ENCODE measurements at places on chromosomes 13 and 19.

- DNase-seq = no peak
Observed at GRCh38 chr19:28727480-28728159, 485.3 kb downstream of the UQCRFS1 start.

DNA sequence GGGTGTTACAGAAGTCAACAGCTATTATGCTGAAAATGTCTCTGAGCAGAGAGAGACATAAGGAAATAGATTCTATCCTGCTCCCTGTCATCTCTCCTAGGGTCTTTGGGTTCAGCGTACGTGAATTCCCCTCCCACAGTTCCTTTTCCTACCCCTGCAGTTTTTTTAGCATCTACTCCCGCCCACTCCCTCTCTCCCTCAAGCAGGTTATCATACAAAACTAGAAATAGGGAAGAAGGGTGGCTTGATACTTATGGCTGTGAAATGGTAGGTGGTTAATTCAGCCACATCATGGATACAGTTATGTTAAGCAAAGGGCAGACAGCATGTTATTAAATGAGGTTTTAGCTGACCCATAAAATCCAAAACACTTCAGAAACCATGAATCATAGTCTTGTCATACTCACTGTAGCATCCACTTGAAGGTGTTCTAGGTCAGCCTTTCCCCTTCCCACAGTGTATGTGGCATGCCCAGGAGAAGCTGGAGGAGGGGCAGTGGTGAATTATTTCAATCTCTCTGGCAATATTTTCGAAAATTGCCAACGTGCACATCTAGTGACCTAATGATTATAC lies 236.8 kb upstream of the SERP2 start:
- DNase-seq = no peak

DNA sequence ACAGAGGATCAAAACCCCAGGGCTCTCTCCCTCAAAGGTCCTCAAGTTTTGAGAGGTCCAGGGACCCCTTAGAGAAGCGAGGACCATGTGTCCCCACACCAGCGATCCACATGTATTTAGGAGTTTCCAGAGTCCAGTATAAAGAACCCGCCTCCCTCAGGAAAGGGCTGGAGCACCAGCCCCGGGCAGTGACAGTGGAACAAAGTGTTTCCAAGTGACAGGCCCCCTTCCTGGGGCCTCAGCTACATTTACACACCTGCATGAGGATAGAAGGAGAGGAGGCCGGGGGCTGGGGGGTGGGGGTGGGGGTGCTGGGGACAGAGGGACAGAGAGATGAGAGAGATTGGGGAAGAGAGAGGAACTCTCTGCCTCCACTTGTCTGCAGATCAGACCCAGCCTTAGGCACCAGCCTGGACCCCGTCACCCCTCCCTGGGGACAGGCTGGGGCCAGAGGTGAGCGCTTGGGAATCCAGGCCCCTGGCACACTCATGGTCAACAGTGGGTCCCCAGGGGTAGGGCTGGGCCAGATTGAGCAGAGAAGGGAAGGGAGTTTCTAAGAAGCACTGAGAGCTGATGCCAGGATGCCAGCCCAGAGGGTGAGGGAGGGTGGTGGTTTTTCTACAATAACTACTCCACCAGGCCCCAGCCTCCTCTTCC lies 802 bp downstream of the BCAM start:
- no peak for DNase-seq

- peak; percentile 1 for DNase-seq
Observed at GRCh38 chr13:23325191-23325590, 108.3 kb downstream of the SACS start.

DNA sequence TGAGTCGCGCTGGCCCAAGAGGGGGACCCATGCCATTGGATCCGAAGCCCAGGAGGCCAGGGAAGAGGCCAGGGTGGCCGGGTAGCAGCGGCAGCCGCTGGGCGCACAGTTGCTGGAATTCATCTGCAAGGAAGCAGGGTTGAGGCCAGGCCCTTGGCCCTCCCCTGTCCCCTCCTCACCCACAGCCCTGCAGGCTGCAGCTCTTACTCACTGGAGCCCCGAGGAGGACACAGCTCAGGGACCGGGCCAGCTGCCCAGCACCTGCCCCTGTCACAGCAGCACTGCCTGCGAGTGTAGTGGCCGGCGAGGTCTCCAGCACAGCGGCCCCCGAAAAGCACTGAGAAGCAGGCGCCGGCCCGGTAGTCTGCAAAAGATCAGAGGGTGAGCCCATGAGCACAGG lies 11.2 kb downstream of the FBN3 start:
- no peak for DNase-seq

DNA sequence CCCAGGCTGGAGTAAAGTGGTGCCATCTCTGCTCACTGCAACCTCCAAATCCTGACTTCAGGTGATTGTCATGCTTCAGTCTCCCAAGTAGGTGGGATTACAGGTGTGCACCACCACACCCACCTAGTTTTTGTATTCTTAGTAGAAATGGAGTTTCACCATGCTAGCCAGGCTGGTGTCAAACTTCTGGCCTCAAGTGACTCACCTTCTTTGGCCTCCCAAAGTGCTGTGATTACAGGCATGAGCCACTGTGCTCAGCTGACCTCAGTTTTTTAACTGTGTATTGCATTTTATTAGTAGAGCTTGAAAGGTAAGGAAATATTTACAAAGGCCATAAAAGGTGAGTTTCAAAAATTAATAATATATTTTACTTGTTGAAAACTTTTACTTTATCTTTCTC lies 2.3 kb downstream of the ZNF726 start:
- no peak for DNase-seq

- peak; percentile 30 for DNase-seq
Observed at GRCh38 chr19:3945838-3946237, 13.0 kb downstream of the NMRK2 start.

- no peak for DNase-seq
Observed at GRCh38 chr13:100674572-100674871, at the start of gene TMTC4. TSS of gene TMTC4 (minus strand) at chr13:100674795. CDS start at chr13:100670362, 4,433 bp downstream.

GRCh38 chr13:28467034-28467433 lies 27.9 kb downstream of the FLT1 start:
- no peak for DNase-seq

GRCh38 chr19:34350161-34350561 lies 14.8 kb upstream of the GPI start:
- no peak for DNase-seq

GRCh38 chr13:41548031-41548430 lies 90.7 kb downstream of the RGCC start:
- no peak for DNase-seq

DNA sequence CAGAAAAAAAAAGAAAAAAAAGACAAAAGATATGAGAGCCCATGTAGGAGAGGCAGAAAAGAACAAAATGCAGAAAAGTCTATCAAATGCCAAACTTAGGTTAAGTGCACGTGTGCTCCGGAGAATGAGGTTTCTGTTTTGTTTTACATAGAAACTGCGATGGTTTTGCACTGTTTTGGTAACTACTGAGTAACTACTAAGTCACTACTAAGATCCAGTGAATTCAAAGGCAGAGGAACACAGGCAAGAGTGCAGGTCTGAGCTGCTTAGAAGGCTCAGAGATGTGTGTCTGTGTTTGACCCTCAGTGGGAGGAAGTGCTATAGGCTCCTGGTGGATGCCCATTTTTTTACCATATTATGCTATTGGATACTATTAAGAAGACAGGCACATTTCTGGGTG lies 299.3 kb downstream of the NDFIP2 start:
- peak; percentile 19 for DNase-seq

DNA sequence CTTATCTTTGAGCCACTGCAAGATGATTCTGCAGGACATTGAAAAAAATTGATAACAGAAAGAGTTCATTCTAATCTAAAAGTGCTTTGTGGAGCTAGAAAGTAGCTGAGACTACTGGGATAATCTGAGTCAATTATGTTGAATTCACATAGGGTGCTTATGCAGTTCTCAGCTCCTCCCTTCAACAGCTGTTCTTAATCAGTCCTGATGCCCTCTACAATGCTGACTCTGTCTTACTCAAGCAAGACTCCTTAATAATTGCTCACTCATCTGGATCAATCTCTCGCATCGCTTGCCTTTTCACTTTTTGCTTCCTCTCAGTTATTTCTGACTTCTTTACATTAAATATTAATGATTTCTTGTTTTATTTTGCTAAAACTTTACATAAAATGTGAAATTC lies 182.1 kb downstream of the PCDH17 start:
- DNase-seq = no peak

DNA sequence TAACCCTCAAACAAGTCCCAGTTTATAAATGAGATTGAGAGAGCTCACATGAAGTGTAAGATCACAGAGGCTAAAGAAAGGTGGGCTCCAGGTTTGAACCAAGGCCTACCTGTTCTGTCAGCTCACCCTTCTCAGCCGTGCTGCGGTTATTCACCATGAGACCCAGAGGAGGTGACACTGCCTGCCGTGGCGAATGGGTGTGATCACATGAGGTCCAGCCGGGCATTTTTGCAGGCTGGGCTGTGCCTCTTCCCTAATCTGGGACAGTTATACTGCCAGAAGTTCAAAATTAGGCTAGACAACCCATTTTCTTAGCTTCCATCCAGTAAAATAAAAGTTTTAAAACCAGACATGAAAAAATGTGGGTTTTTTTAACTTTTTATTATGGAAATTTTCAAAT lies 146.8 kb downstream of the FOXO1 start:
- DNase-seq = no peak

- no peak for DNase-seq
Observed at GRCh38 chr13:76804801-76805200, 81.4 kb downstream of the KCTD12 start.

- DNase-seq = no peak
Observed at GRCh38 chr13:44936246-44936645, 53.0 kb downstream of the NUFIP1 start.

DNA sequence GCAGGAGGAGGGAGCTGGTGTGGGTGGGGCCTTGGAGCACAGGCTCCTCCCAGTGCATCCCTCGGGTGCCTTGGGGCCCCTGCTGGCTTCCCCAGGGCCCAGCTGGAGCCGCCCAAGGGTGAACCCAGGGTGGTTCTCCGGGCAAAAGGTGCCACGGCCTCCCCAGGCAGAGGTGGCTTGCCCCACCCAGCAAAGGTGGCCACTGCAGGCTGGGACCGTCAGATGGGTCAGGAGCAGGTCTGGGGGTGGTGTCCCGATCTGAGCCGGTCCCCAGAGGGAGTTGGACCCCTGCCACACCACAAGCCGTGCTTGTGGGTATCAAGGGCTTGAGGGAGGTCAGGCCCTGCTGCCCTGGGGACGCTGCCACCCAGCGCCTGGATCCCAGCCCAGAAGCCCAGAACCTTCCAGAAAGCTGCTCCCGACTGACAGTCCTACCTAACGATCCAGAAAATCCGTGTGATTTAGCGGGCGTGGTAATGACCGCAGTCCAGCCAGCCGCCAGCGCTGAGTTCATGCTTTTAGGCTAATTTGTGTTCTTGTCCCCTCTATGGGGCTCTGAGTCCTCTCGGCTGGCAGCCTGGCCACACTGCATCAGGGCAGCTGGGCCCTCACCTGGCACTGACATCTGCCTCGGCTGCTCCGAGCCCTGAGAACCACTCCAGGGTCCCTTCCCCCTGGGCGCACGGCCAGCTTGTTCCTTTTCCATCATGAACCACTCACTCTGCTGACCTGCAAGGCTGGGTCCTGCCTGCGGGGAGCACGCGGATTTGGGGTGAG lies 5.0 kb upstream of the GRIN3B start:
- no peak for DNase-seq

GRCh38 chr19:14418856-14419105 lies 360 bp downstream of the DDX39A start:
- no peak for DNase-seq

DNA sequence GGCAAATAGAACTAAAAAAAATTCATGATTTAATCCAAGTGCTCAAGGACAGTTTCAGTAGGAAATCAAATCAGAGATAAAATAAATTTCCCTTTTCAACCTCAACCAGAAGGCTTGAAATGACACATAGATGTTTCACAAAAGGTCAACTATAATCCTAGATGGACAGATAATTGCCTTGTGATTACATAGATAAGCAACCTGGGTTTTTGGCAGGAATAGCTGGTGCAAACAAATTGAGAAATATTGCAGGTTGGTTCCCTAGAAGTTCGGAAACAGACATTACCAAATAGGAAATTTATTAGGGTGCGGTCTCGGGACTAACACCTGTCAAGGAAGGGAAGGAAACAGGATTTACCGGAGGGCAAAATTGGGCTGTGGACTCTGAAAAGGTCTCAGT lies 497.5 kb downstream of the COG6 start:
- DNase-seq = no peak

DNA sequence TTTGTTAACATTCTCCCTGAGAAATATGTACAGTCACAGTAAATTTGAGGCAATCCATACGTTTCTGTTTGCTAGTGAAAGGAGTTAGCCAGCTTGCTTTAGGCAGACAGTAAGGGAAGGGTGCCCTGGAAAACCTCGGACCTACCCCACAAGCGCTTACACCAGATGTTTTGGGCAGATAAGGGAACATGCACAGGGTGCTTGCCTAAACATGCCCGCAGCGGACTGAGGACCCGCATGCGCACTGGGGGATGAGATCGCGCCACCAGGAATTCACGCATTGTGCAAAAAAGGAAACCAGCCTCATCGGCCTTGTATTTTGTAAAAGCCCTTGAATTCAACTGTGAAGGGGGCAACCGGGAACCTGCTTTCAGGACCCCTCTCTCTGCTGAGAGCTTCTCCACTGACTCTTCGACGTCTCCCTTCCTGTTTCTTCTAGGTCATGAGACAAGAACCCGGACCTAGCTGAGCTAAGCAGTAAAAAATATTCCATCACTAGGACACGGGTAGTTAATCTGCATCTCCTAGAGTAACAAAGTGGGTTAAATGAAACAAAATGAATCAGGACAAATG lies 1399.2 kb upstream of the ATXN8OS start:
- DNase-seq = no peak

DNA sequence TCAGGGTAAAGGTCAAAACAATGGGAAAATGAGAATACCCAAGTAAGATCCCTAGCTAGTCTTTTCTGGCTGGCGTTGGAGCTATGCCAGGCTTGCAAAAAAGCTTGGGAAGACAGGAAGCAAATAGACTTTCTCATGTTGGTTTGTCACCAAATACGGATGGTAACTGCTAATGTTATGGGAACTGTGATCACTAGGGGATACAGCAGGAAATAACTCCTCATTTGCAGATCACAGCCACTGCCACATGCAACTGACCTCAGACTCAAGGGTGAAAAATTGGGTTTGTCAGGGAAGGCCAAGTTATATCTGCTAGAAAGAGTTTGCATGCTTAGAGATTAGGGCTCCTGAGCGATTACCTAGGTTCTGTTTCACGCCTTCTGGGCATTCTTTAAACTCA lies 162.9 kb downstream of the NHLRC3 start:
- DNase-seq = no peak

GRCh38 chr19:21593934-21594820 lies 88.8 kb downstream of the ZNF429 start:
- DNase-seq = peak; percentile 2

DNA sequence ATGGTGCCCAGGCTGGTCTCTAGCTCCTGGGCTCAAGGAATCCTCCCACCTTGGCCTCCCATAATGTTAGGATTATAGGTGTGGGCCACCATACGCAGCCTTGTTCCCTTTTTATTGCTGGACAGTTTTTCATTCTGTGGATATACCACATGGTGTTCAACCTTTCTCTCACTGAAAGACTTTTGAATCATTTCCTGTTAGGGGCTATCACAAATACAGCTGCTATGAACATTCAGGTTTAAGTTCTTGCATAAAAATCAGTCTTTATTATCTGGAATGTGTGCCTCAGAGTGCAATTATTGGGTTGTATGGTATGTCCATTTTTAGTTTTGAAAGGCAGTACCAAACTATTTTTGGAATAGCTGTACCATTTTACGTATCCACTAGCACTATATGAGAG lies 647.2 kb downstream of the LIG4 start:
- no peak for DNase-seq

Data from MCF 10A (cell line).